ENCODE measurements at places on chromosomes 7 and 10.

- no peak for DNase-seq
Observed at GRCh38 chr7:156279635-156280034, 360.9 kb upstream of the RNF32 start.

- no peak for DNase-seq
Observed at GRCh38 chr7:40836218-40836617, 701.4 kb downstream of the SUGCT start.

GRCh38 chr10:116990276-116990800, 14.6 kb downstream of the SHTN1 start:
- no peak for DNase-seq

- DNase-seq = no peak
Observed at GRCh38 chr10:49010865-49011264, 71.2 kb upstream of the LRRC18 start.

DNA sequence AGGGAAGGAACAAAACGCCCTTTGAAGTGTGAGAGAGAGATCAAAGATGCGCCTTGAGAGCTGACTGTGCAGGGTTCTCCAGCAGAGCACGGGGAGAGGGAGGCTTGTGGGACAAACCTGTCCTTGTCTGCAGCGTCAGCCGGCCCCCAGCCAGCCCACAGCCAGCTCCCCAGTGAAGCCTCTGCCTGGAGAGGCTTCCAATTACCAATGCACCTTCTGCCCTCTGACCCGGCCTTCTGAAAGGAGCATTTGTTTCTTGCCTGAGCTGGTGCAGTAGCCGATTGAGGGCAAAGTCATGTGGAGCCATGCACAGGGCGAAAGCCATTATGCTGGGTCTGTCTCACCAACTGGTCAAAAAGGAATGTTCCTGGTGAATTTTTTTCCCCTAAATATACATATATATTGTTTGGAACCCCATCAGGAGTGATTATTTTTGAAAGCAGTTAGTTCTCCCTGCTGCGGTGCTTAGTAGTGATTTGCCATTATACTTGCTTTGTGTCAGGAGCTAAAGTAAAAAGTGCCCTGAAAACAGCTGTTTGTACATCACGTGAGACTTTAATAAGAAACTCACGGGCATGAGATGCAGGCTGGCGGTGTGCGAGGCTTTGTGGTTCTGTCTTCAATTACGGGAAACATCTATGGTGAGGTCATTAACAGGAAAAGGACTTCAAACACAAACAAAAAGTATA, 268.6 kb downstream of the KLF6 start:
- no peak for DNase-seq

GRCh38 chr10:79095316-79095715, 26.6 kb downstream of the ZMIZ1 start:
- no peak for DNase-seq

DNA sequence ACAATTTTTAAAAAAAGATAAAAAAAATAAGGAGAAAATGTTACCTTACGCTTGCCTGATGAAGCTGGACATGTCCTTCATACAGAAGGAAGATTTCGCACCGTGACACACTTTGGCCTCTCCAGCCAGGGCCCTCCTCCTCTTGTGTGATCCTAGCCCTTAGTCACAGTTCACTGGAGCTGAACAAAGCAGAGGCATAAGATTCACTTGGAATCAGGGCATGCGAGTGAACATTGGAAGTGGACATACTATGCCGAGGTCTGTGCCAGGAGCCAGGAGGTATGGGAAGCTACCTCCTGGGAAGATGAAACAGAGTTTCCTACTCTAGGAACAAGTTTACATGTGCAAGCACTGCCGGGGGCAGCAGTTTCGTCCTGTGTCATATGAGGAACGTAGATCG, 91.5 kb downstream of the XPNPEP1 start:
- DNase-seq = no peak

GRCh38 chr7:70807650-70808049, 324.3 kb upstream of the GALNT17 start:
- DNase-seq = no peak

- DNase-seq = no peak
Observed at GRCh38 chr10:73379064-73379748, 20.5 kb upstream of the CFAP70 start.

GRCh38 chr7:95776561-95777185, 4.3 kb downstream of the DYNC1I1 start:
- no peak for DNase-seq

DNA sequence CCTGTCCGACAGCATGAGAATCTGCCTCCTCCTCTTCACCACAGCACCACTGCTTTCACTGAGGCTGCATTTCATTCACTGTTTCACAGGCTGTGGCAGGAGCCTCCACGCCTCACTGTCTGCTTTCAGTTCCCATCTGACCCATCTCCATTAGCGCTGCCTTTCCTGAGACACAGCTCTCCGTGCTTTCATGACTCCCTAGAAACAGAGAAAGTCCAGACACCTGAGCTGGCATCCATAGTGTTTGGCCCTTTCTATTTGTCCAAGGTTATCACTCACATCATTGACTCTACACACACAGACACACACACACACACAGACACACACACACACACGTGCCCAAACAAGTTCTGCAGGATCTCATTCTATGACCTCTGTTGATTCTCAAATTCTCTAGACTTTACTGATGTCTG, 5.2 kb downstream of the LGI1 start:
- DNase-seq = no peak

DNA sequence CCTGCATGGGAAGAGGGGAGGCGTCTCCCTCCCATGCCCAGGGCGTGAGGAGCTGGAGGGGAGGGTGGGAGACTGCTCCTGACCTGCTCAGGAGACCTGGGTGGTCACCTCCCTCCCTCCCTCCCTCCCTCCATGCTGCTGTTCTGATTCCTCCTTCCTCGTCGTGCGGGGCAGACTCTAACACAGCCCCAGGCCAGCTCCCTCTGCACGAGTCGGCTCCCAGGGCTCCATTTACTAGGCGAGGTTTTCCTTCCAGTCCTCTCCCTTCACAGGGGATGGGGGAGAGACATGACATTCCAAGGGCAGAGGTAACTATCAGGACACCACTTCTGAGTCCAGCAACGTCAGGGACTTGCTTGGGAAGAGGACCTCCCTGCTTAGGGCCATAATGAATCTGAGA, 23.6 kb downstream of the VIPR2 start:
- no peak for DNase-seq

- DNase-seq = no peak
Observed at GRCh38 chr10:124296121-124296812, 122.5 kb downstream of the OAT start.

GRCh38 chr7:10707519-10707918, 266.2 kb upstream of the PHF14 start:
- DNase-seq = no peak

All from stimulated activated CD8-positive, alpha-beta memory T cell treated with anti-CD3 and anti-CD28 coated beads, Interleukin-2, amount 100 ng/mL, for 1 hour (primary cell).